K562 (cell line): ENCODE measurements at places on chromosomes 7 and 10. TPM values are rescaled to one million over a fixed set of nuclear protein-coding genes. Genes with fewer than 3 reads are reported as not detected.

DNA sequence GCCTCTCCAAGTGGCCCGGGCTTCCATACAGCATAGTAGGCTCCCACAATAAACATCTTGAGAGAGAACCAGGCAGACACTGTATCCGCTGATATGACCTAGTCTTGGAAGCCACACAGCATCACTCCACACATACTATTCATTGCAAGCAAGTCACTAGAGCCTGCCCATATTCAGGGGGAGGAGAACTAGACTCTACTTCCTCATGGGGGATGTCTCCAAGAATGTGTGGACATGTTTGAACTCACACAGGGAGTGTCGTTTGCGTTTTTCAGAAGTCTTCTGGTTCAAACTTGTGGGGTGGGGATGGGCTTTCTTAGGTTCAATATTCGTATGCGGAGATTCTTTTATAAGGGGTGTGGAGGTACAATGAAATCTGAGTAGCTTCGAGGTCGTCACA, 232.6 kb upstream of the HABP2 start:
- H3K27ac ChIP-seq: no peak overlapping the region
- H3K4me1 ChIP-seq: no peaks in the 10 kb centered on the region
- H3K4me3 ChIP-seq: no peak overlapping the region
- DNase-seq: no peak

GRCh38 chr7:140060788-140061606, 1.8 kb downstream of the PARP12 start:
- H3K36me3 ChIP-seq: peaks cover 18% of the 10 kb centered on the region
- DNase-seq: peak; percentile 31
- H3K4me1 ChIP-seq: peaks cover 45% of the 10 kb centered on the region
- no peak overlapping the region; the same call in 1 of the 2 replicates for H3K4me3 ChIP-seq

- H3K4me3 ChIP-seq: no peak overlapping the region
- H3K4me1 ChIP-seq: no peaks in the 10 kb centered on the region
- no peak overlapping the region for H3K27ac ChIP-seq
- no peaks in the 10 kb centered on the region for H3K27me3 ChIP-seq
Observed at GRCh38 chr7:90298145-90299038, 22.7 kb downstream of the FAM237B start.

DNA sequence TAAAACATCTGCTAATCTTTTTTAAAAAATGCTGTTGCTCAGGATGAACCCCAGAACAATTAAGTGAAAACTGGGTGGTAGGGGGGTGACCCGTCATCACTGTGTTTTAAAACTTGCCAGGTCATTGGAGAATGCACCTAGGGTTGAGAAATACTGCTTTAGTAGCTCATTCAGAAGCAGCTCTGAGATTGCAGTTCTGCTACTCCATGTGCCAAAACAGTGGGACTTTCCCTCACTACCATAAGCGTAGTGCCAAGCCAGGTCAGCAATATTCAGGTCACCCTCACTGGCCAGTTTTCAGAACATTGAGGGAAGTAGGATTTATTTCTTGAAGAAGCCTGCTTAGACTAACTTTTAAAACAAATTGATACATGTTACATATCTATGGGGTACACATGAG, 5.2 kb downstream of the STEAP2 start:
- H3K27ac ChIP-seq: no peak overlapping the region
- H3K36me3 ChIP-seq: no peaks in the 10 kb centered on the region
- no peaks in the 10 kb centered on the region for H3K4me1 ChIP-seq
- no peak overlapping the region for H3K4me3 ChIP-seq
- peaks cover 6% of the 10 kb centered on the region; the same call in 2 of the 3 replicates for H3K27me3 ChIP-seq

DNA sequence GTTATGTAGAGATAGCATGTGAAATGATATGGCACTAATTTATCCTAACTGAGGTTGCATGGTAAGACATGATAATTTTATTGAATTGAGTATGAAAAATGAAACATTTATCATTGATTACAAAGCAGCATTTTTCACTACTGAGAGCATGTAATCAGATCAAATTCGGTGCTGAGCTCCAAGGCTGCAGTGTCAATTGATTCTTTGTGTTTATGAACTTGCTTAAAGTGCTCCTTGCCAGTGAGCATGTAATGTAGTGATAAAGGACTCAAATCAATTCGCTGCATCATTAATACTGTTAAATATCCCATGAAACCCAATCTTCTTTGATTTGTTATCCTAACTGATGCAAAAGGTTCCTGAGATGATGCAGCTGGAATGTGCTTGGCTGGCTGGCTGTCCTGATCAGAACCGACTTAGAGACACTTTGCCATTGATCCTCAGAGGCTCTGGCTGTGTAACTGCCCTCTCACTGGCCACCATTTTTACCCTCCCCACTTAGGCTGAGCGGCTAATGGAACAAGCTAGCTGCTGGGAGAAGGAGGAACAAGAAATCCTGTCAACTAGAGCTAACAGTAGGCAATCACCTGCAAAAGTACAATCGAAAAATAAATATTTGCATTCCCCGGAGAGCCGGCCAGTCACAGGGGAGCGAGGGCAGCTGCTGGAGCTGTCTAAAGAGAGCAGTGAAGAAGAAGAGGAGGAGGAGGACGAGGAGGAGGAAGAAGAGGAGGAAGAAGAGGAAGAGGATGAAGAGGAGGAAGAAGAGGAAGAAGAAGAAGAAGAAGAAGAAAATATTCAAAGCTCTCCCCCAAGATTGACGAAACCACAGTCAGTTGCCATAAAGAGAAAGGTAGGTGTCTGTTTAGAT, 89.8 kb upstream of the SAMD8 start:
- no peaks in the 10 kb centered on the region for H3K4me1 ChIP-seq
- no peak overlapping the region for H3K4me3 ChIP-seq
- H3K27me3 ChIP-seq: no peaks in the 10 kb centered on the region
- no peak for DNase-seq
- H3K36me3 ChIP-seq: peaks cover 18% of the 10 kb centered on the region
- no peak overlapping the region for H3K27ac ChIP-seq

DNA sequence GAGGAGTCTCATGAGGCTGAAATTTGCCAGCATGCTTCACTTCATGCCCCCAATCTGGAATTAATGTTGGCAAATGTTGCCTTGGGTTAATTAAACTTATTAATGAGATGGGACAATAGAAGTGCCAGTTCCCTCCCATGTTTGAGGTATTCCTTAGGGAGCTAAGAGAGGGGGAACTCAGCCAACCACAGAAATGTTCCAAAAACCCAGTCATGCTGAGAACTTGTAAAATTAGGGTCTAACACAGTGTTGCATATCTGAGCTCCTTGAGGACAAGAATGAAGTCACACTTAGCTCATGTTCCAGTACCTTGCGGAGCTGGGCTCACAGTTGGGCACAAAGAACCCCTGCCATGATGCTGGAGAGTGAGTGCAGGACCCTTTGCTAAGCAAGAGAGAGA, 89.4 kb downstream of the OAT start:
- no peak overlapping the region for H3K27ac ChIP-seq
- H3K27me3 ChIP-seq: no peaks in the 10 kb centered on the region
- H3K4me3 ChIP-seq: no peak overlapping the region
- no peak for DNase-seq

DNA sequence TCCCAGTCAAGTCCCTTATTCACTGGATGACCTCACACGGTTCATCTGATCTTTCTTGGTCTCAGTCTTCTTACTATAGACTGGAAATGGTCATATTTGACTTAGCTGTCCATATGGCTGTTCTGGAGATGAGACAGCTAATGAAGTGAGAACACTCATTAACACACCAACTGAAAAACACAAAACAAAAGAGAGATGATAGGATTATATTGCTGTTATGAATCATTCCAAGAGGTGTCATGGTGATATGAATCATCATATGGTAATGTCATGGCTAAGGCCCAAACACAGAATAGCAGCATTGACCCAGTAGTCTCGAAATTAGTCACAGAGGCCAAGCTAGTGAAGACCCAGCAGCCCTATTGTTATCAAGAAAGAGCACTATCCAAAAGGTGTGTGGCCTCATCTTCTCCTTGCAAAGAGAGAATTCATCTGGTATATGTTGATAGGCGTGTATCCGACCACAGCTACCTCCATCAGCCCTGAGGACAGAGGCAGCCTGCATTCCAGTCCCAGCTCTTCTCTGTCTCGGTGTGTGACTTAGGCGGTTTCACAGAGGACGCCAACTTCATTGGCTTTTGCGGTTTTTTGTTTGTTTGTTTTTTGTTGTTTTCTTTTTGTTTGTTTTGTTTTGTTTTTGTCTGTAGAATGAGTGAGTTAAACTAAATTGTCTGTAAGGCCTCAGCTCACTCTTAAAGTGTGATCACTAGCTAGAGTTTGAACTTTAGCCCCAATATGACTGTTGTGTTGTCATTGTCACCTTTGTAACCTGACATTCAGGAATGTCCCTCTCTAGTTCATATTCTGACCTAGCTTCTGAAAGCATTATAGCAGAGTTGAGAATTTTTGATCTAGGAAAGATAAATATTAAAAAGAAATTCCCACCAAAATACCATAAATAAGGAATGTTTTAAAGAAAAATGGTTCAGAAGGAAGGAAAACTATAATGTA, 97.4 kb upstream of the PDCD4 start:
- DNase-seq: peak; percentile 84
- peak overlapping the region; percentile 93 for H3K27ac ChIP-seq
- H3K36me3 ChIP-seq: no peaks in the 10 kb centered on the region
- H3K4me1 ChIP-seq: peaks cover 9% of the 10 kb centered on the region; the same call in 1 of the 2 replicates

- DNase-seq: no peak
- no peaks in the 10 kb centered on the region for H3K27me3 ChIP-seq
- H3K27ac ChIP-seq: no peak overlapping the region
- H3K4me1 ChIP-seq: no peaks in the 10 kb centered on the region
Observed at GRCh38 chr7:116653204-116653603, 18.8 kb upstream of the MET start.

GRCh38 chr10:13637303-13637856, 50.6 kb downstream of the PRPF18 start:
- no peak for DNase-seq
- no peaks in the 10 kb centered on the region for H3K4me1 ChIP-seq
- no peak overlapping the region for H3K27ac ChIP-seq
- H3K4me3 ChIP-seq: no peak overlapping the region

DNA sequence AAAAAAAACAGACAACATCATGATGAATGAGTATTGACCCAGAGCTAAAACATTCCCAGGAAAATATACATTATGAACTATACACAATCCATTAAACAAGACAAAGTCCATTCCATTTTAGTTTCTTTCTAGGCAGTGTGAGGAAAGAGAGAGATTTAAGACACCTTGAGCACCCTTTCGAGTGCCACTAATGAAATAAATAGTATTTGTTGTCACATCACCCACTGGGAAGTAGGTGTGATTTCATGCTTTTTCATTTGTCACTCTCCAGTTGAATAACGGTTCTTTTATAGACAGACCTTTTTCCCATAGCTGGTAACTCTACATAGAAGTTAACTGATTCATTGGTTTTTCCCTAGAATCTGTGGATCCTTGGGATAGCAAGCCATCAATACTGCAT, 29.9 kb upstream of the SEMA3A start:
- no peak overlapping the region for H3K27ac ChIP-seq
- H3K4me1 ChIP-seq: no peaks in the 10 kb centered on the region
- no peaks in the 10 kb centered on the region for H3K36me3 ChIP-seq
- DNase-seq: no peak

DNA sequence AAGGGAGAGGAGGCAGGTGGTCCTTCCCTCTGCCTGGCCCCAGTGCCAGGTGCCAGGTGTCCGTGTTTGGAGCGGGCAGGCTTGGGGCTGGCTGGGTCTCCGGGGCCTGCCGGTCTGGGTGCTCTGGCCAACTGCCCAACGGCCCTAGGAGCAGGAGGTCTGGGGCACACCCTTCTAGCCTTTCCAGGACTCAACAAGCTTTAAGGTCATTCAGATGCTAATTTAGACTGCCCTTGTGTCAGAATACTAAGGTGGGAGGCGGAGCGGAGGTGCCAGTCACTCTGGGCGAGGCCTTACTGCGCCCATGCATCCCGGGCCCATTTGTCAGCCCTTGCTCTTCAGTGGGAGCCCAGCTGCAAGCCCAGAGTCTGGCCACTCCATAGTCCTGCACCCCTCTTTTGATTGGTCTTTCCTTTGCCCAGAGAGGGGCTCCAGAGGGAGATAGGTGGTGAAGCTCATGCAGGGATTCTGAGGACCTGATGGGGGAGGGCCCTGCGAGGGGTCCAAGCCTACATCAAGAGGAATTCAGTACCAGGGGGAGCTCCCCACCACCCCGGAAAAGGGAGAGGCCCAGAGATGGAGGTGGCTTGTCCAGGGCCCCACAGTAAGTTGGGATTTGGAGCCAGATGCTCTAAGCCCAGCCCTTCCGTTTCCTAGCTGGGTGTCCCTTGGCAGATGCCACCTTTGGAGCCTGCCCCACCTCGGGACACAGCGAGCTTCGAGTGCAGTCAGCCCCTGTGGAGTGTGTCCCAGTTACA, 1.3 kb downstream of the PGAM2 start:
- H3K27ac ChIP-seq: no peak overlapping the region
- peaks cover 28% of the 10 kb centered on the region; the same call in 2 of the 3 replicates for H3K36me3 ChIP-seq
- DNase-seq: no peak
- H3K27me3 ChIP-seq: no peaks in the 10 kb centered on the region

- peaks cover 12% of the 10 kb centered on the region; the same call in 2 of the 3 replicates for H3K4me1 ChIP-seq
- H3K27me3 ChIP-seq: no peaks in the 10 kb centered on the region
- H3K4me3 ChIP-seq: no peak overlapping the region
- no peak overlapping the region for H3K27ac ChIP-seq
- no peak for DNase-seq
Observed at GRCh38 chr10:99785646-99786045, 3.2 kb downstream of the ABCC2 start.

GRCh38 chr7:51246258-51247245, 70.1 kb downstream of the COBL start:
- H3K36me3 ChIP-seq: no peaks in the 10 kb centered on the region
- H3K27ac ChIP-seq: no peak overlapping the region
- H3K4me1 ChIP-seq: no peaks in the 10 kb centered on the region
- H3K4me3 ChIP-seq: no peak overlapping the region

The BUD31 gene
- 242 and 255 TPM in 2 replicates for total RNA-seq

The SFMBT2 gene
- 12.1 and 13.6 TPM in 2 replicates for total RNA-seq

The PPP1R9A gene
- total RNA-seq: 0.02 and 0.24 TPM in 2 replicates

The C10orf105 gene
- 0.09 TPM in 2 replicates for total RNA-seq

The TRIL gene
- not detected in 2 replicates for total RNA-seq

The WNT2 gene
- not detected in 2 replicates for total RNA-seq

The SFTPA2 gene
- total RNA-seq: 4.1 and 5.3 TPM in 2 replicates

The TRIM74 gene
- total RNA-seq: not detected in 2 replicates
